Hepatocyte (in vitro differentiated cells): ENCODE measurements at places on chromosomes 1 and 21. TPM values are rescaled to one million over a fixed set of nuclear protein-coding genes. Genes with fewer than 3 reads are reported as not detected.

Gene TCHH
- total RNA-seq: not detected in 2 replicates

Gene NOL9
- 21.6 and 25.1 TPM in 2 replicates for total RNA-seq

Gene NBPF6
- not detected in 2 replicates for total RNA-seq

Gene DPT
- 12.5 and 13.5 TPM in 2 replicates for total RNA-seq

Gene ERO1B
- 5.8 and 6.9 TPM in 2 replicates for total RNA-seq

Gene UQCRHL
- 2.0 and 2.6 TPM in 2 replicates for total RNA-seq

Gene PI4KB
- total RNA-seq: 42.1 and 49.9 TPM in 2 replicates

Gene UBE2U
- not detected in 2 replicates for total RNA-seq

Gene ASCL5
- total RNA-seq: not detected in 2 replicates

Gene AVPR1B
- not detected in 2 replicates for total RNA-seq

Gene FCAMR
- total RNA-seq: 0.52 and 0.70 TPM in 2 replicates

Gene OPRD1
- total RNA-seq: 0.07 and 0.12 TPM in 2 replicates

Gene CEP104
- 7.7 and 12.7 TPM in 2 replicates for total RNA-seq

Gene CXADR
- total RNA-seq: 88.9 and 93.4 TPM in 2 replicates

Gene RIPK4
- 19.7 and 32.8 TPM in 2 replicates for total RNA-seq

Gene S100A1
- 2.7 and 15.0 TPM in 2 replicates for total RNA-seq

Gene HMGB4
- not detected in 2 replicates for total RNA-seq

Gene VWA5B1
- total RNA-seq: 0.24 and 0.33 TPM in 2 replicates

Gene DIO1
- 28.7 and 31.2 TPM in 2 replicates for total RNA-seq

Gene MIXL1
- 0.07 TPM in 1 of 2 replicates, not detected in the other for total RNA-seq

Gene BRINP2
- 1.5 and 1.6 TPM in 2 replicates for total RNA-seq

Gene UBXN10
- total RNA-seq: 0.48 and 0.63 TPM in 2 replicates

Gene ASAP3
- 34.2 and 45.1 TPM in 2 replicates for total RNA-seq

Gene ATP6V1G3
- total RNA-seq: not detected in 2 replicates

Gene KANK4
- 5.5 and 6.0 TPM in 2 replicates for total RNA-seq

Gene AKIRIN1
- 75.1 and 81.9 TPM in 2 replicates for total RNA-seq

Gene MROH7
- 0.68 and 0.87 TPM in 2 replicates for total RNA-seq

Gene SLC30A2
- 1.8 and 6.6 TPM in 2 replicates for total RNA-seq

Gene ESRRG
- 10.3 and 15.8 TPM in 2 replicates for total RNA-seq

Gene ZBTB8B
- total RNA-seq: 0.36 and 0.90 TPM in 2 replicates

Gene RPL5
- 1,737 and 2,070 TPM in 2 replicates for total RNA-seq

Gene UTS2
- total RNA-seq: 0.16 TPM in 1 of 2 replicates, not detected in the other

Gene NBPF10
- total RNA-seq: 1.0 and 1.2 TPM in 2 replicates

Gene LCE1E
- not detected in 2 replicates for total RNA-seq

Gene TRIM67
- 0.12 and 0.13 TPM in 2 replicates for total RNA-seq

Gene TMCO1
- total RNA-seq: 134 TPM in 2 replicates

Gene NCF2
- total RNA-seq: 2.4 and 13.7 TPM in 2 replicates

Gene PIAS3
- 18.0 and 18.1 TPM in 2 replicates for total RNA-seq
